ENCODE measurements at places on chromosomes 6 and 20.

- no peak for DNase-seq
Observed at GRCh38 chr6:4287372-4287771, 152.0 kb upstream of the ECI2 start.

DNA sequence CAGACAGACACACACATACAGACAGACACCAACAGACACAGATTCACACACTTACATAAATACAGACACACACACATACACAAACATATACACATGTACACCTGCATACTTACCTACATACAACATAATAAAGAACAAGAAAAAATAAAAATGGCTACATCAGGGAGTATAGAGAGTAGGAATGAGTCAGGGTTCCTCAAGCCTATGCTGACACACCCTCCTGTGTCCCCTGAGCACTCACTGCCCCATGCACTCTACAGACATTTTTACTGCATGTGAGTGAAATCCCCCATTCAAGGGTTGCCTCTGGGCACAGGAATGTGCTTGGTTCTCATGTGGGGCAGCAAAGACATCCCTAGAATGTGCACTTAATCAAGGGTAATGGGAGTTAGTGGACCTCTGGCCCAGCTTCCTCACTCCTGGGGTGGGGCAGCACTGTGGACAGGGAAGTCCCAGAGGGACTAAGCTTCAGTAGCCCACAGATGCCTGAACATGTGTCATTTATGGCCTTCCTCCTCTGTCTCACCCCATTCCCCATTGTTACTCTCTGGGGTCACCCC is 185.9 kb upstream of the FOXA2 start:
- no peak for DNase-seq

DNA sequence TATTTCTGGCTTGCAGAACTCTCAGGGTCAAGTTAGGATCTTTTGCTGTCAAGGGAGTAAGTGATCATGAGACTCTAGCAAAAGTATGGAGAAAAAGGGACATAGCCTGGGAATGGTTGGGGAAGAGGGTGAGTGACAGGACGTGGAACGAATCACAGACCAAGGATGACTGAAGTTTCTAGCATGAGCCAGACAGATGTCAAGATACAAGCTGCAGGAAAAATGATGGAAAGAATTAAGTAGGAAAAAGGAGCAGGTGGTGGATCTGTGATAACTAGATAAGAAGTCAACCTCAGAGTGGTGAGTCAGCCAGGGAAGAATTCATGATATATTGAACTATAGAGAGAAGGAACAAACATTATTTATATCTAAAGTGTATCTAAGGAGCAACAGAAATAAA is 159.8 kb upstream of the SYNDIG1 start:
- DNase-seq: no peak

GRCh38 chr6:28634761-28635546 is 109.3 kb downstream of the GPX5 start:
- no peak for DNase-seq

DNA sequence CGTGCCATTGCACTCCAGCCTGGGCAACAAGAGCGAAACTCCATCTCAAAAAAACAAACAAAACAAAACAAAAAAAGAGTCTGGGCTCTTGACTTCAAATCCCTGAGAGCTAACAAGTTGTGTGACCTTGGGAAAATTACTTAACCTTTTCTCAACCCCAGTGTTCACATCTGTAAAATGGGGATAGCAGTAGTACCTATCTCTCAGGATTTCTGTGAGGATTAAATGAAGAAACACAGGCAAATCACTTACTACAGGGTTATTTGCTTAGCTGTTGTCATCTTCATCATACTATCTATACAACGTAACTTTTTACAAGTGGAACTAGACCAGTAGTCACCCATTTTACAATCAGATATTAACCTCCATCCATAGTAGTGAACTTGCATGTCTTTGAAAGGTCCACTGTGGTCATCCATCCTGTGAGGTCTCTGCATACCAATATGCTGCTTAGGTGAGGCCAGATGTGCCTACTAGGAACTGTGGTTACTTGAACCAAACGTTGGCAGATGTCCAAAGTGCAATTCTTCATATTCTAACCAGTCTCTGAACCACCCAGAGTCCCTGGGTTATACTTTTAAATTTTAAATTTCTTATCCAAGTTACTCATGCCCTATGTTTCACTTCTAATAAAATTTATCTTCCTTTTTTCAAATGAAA is 128.9 kb upstream of the BEND3 start:
- no peak for DNase-seq
